ENCODE measurements at places on chromosomes 12 and 14.

GRCh38 chr12:71536279-71536938 is 96.8 kb downstream of the LGR5 start:
- no peak for DNase-seq

GRCh38 chr14:63496837-63497400 is 46.3 kb downstream of the PPP2R5E start:
- DNase-seq, result no peak

DNA sequence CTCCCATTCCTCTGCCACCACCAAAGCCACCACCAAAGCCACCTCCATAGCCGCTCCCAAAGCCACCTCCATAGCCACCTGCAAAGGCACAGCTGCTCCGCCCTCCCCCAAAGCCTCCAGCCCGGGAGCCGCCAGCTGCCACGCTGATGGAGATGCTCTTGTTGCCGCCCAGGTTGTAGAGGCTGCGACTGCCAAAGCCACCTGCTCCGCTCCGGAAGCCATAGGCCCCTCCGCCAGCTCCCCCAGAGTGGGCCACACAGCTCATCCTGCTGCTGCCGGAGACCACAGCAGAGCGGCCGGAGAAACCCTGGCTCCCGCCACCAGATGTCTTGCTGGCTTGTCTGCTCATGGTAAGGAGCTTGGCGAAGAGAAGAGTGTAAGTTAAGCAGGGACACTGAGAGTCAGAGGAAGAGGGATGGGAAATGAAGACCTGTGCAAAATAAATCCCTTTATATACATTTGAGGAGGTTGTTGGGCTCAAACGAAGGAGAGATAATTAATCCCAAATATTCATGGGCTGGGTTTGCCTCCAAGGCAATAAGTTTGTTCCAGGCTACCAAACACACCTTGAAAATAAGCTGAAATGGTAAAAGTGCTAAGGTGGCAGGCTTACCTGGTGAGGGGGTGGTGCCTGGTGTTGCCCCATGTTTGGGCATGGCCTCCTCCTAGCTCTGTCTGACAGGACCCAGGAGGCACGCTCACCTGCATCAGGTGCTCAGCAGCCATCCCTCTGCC is at the start of gene KRT3:
KRT3 (minus strand) TSS at position 424 of the 735 bp plus-strand sequence; CDS start at position 349, 75 bp downstream.
- no peak for DNase-seq

DNA sequence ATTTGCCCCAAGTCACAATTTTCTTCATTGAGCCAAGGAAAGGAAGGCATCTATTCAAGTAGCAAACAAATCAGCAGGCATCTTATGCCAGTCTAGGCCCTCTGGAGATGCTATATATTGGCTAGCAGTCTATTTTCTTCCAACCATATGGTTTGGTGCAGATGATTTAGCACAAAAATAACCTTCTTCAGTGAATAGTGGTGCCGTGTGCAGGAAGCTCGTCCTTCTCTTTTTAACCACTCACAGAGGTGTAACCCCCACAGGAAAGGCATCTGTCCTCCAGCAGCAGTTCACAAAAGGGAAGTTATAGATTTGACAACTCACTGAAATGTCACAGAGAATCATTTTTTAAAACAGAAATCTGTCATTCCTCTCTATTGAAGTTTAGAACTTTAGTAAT is 445.7 kb upstream of the SYT1 start:
- DNase-seq, result no peak

DNA sequence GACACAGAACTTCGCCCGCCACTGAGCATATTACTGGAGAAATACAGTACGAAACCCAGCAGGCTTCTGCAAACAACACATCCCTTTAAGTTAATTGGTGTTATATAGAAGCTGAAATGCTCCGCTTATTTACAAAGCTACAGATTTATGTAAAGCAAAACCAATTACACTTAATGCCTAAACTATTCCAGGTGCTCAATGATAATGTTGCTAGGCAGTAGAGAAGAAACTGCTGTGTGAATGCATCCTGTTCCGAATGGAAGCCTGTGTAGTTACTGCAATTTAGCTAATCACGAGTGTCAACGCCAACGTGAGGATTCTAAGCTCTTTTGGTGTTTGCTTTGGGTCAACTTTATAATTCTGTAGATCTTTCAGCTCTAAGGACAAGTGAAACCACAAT is 89.8 kb downstream of the SLC15A5 start:
- DNase-seq, result no peak

DNA sequence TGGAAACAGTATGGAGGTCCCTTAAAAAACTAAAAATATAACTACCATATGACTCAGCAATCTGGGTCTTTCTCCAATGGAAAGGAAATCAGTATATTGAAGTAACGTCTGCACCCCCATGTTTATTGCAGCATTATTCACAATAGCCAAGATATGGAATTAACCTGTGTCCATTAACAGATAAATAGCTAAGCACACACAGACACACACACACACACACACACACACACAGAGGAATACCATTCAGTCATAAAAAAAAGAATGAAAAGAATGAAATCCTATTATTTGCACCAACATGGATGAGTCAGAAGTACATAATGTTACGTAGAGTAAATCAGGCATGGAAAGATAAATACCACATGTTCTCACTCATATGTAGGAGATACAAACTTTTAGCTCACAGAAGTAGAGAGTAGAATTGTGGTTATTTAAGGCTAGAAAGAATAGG is 4.7 kb downstream of the KLRK1 start:
- DNase-seq, result no peak

DNA sequence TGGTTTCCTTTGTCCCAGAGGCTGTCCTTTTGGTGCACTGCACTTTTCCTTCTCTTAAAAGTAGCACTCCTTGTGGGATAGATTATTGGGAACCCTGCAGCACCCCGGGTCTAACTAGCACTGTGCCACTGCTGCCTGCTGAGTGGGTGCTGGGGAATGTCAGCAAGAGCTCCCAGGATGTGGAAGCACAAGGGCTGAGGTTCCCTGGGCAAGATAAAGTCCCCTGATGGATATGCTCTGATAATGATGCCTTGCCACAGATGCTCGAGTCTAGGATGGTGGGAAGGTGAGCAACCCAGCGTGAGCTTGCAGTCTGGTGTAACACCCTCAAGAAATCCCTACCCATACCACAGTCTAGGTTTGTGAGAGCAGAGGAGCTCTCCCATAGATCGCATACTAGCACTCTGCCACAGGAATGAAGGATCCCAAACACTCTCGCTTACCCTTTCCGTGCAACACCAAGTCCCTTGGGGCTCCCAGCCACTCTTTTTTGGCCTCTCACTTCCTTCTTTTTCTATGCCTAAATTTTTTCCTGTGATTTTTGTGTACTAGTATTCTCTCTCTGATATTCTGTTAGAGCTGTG is 32.6 kb downstream of the USP15 start:
- DNase-seq, result no peak

DNA sequence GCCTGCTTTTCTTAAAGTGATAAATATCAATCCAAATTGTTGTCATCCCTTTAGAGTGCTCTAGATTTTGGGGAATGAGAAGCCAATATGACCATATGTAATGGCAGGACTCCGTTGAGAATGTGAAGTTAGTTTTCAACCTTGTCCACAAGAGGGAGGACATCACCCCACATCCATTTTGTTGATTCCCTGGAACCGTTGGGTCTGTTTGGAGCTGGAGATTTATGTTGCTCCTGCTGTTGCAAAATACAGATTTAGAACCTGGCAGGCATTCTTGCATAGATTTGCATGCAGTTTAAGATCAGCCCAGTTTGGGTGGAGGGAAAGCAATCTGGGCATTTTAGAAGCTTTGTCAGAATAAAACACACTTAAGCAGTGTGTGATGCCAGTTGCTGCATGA is 620.1 kb downstream of the NRXN3 start:
- DNase-seq, result peak; percentile 2

GRCh38 chr14:35050652-35051051 is 4.6 kb downstream of the FAM177A1 start:
- DNase-seq, result no peak

- no peak for DNase-seq
Measured at GRCh38 chr14:101449114-101449513, 112.2 kb upstream of the DIO3 start.

- no peak for DNase-seq
Measured at GRCh38 chr12:121184425-121184824, 25.5 kb upstream of the P2RX4 start.

- no peak for DNase-seq
Measured at GRCh38 chr14:102927878-102928411, 5.5 kb downstream of the AMN start.

GRCh38 chr14:36719823-36720222 is 58.2 kb downstream of the PAX9 start:
- DNase-seq, result no peak

DNA sequence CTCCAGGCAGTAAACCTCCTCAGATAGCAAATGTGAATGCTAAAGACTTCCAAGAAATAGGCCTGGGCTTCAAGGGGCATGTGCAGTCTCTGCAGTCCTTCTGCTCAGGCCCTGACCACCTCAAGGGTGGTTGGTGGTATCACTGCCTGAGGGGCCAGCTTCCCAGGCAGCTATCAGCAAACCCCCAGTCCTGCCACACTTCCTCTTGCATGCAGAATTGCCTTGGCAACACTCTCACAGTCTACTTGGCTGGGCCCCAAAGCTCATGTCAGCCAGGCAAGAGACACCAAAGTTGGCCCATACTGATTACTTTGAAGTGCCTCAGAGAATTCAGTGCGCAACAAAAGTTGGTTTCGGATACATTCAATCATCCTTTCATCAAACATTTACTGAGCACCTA is 3.5 kb upstream of the ASB8 start:
- no peak for DNase-seq

- DNase-seq, result peak; percentile 45
Measured at GRCh38 chr12:3199551-3200031, 122.4 kb downstream of the TSPAN9 start.

- DNase-seq, result no peak
Measured at GRCh38 chr14:34003691-34004090, 52.8 kb upstream of the EGLN3 start.

- peak; percentile 72 for DNase-seq
Measured at GRCh38 chr14:20632831-20633691, 8.4 kb downstream of the OR6S1 start.

- no peak for DNase-seq
Measured at GRCh38 chr14:51298895-51299294, 58.8 kb downstream of the TMX1 start.

- no peak for DNase-seq
Measured at GRCh38 chr12:48567731-48568130, 2.1 kb downstream of the LALBA start.

GRCh38 chr12:93373961-93374656 is 3.6 kb upstream of the NUDT4 start:
- DNase-seq, result no peak

- no peak for DNase-seq
Measured at GRCh38 chr14:57979376-57980048, 113.6 kb upstream of the SLC35F4 start.

DNA sequence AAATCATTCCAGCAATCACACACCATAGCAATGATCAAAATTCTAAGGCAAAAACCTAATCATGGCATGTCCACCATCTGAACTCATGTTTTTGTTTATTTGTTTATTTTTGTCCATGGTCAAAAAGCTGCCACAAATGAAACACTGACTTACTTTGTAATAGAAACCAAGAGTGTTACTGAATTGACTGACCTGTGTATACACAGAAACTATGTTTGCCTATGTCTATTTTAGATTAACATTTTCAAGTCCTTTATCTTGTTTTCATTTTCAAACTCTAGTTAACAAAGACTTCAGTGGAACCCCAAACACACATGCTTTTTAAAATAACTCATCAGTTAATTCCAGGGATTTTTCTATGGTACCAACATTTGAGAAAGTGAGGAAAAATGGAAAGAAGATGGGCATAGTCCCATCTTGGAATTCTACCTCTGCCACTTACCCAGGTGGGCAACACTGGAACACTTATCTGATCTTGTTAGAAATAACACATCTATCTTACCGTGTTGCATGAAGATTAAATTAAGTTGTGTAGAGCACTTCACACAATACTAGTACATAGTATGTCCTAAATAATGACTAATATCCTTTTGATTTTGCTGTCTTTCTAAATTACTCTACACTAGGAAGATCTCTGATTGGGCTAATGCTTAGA is 6.4 kb downstream of the LUM start:
- DNase-seq, result no peak

DNA sequence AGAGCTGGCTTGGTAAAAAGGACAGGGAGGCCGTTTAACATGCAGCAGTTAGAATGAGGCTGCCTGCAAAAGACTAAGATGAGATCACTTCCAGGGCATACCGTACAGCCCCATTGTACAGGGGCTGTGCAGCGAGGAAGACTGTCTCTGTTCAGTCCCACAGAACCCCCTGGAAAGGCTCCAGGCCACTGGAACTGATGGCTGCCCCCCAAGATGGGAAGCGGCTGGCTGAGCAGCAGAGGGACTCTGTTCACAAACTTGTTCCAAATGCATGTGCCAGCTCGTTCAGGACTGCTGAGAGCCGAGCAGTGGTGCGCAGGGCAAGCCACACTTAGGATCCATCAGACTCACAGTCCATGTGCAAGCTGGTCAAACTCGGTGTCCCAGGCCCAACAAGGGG is 82.9 kb downstream of the CHGA start:
- no peak for DNase-seq

- no peak for DNase-seq
Measured at GRCh38 chr14:58772794-58773620, 135.2 kb downstream of the DACT1 start.

DNA sequence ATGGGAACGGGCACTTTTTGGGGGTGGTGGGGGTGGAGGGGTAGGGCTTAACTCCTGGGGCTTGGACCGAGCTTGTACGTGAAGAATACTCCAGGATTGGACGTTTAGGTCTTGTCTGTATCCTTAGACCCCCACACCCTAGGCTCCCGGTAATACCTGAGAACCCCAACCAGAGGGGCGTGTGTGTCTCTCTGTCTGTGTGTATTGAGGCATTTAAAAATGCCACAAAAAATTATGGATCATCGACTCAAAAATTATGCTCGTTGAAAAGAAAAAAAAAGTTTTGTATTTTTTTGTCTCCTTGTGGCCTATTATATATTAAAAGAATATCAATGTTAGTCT is 459 bp downstream of the PPFIBP1 start:
- no peak for DNase-seq

DNA sequence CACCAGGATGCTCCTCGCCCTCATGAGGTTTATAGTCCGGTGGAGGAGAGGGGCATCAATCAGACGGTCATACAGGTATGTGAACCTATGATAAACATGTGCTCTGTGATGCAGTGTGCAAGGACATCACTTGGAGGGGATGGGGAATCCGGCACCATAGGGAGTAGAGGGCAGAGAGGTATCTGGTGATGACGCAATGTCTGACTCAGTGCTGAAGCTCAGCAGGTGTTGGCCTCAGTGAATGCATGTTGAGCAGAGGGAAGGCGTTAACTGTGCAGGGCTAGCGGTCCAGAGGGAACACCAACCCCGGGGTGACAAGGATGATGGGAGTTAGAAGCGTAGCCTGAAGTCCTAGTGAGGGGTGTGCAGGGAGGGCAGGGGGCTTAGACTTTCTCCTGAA is 200.9 kb downstream of the TMEM132C start:
- DNase-seq, result no peak

Measured in neuronal stem cell (in vitro differentiated cells).